Breast epithelium (tissue), 4 donors: ENCODE measurements at places on chromosomes 7 and 10. TPM values are rescaled to one million over a fixed set of nuclear protein-coding genes. Genes with fewer than 3 reads are reported as not detected.

The CPEB3 gene
- 5.2 TPM for total RNA-seq

The PIP gene
- total RNA-seq: 140 TPM

The DNAH11 gene
- total RNA-seq: 0.33 TPM

The CFAP58 gene
- total RNA-seq: 0.98 TPM

The CXCL12 gene
- total RNA-seq: 103 TPM

The SAP25 gene
- 0.98 TPM for total RNA-seq

The CHST3 gene
- total RNA-seq: 20.2 TPM

The CAMK2B gene
- 9.2 TPM for total RNA-seq

The DGKI gene
- 2.9 TPM for total RNA-seq

The FOXP2 gene
- 11.1 TPM for total RNA-seq

The C10orf71 gene
- not detected for total RNA-seq

The PILRA gene
- 7.9 TPM for total RNA-seq

The CALD1 gene
- total RNA-seq: 335 TPM

The AKR1E2 gene
- total RNA-seq: 12.1 TPM

The ZNF365 gene
- total RNA-seq: 0.66 TPM

The TMEM213 gene
- not detected for total RNA-seq

The SPDYE16 gene
- total RNA-seq: 0.73 TPM

The SLC16A12 gene
- total RNA-seq: 3.4 TPM

The SEMA3D gene
- 7.5 TPM for total RNA-seq

The PRSS37 gene
- total RNA-seq: not detected

The MORN4 gene
- total RNA-seq: 3.5 TPM

The WNT8B gene
- total RNA-seq: not detected

The TEX36 gene
- total RNA-seq: not detected

The SKIDA1 gene
- 0.59 TPM for total RNA-seq

The MMD2 gene
- total RNA-seq: not detected

The HTRA1 gene
- total RNA-seq: 347 TPM

The KNDC1 gene
- 2.3 TPM for total RNA-seq

The ITPRID1 gene
- total RNA-seq: not detected

The AGR2 gene
- not detected for total RNA-seq

The NME8 gene
- total RNA-seq: not detected

The FAM185A gene
- 22.5 TPM for total RNA-seq

The NEURL1 gene
- 0.33 TPM for total RNA-seq

The HIBADH gene
- total RNA-seq: 67.5 TPM

The STRIP2 gene
- under 0.01 TPM for total RNA-seq

The FFAR4 gene
- total RNA-seq: 2.9 TPM

The GIMAP7 gene
- 22.1 TPM for total RNA-seq

The SCART1 gene
- total RNA-seq: 2.9 TPM

The UPK3B gene
- 5.9 TPM for total RNA-seq

The EVX1 gene
- total RNA-seq: not detected

The PKD1L1 gene
- 0.32 TPM for total RNA-seq

The UBTD1 gene
- 9.9 TPM for total RNA-seq

The CDK1 gene
- 2.2 TPM for total RNA-seq

The AMPH gene
- 5.0 TPM for total RNA-seq

The LIPN gene
- total RNA-seq: not detected

The SFRP5 gene
- 0.33 TPM for total RNA-seq

The RSPH10B gene
- 0.16 TPM for total RNA-seq

The GRB10 gene
- 56.8 TPM for total RNA-seq

The PRDX3 gene
- 164 TPM for total RNA-seq

The SPDYE5 gene
- total RNA-seq: not detected

The FAM13C gene
- total RNA-seq: 13.9 TPM

The NPFFR1 gene
- 0.44 TPM for total RNA-seq

The OR13A1 gene
- 0.15 TPM for total RNA-seq
